NCI-H2081 treated with DMSO at 0.1 percent for 48 hours (cell line): ENCODE measurements at places on chromosomes 16 and 17.
A peak's percentile ranks its signal among the peaks of the same experiment; 100 is the strongest.

- DNase-seq, result no peak
Measured at GRCh38 chr16:48156790-48157209, 1.0 kb upstream of the ABCC12 start.

DNA sequence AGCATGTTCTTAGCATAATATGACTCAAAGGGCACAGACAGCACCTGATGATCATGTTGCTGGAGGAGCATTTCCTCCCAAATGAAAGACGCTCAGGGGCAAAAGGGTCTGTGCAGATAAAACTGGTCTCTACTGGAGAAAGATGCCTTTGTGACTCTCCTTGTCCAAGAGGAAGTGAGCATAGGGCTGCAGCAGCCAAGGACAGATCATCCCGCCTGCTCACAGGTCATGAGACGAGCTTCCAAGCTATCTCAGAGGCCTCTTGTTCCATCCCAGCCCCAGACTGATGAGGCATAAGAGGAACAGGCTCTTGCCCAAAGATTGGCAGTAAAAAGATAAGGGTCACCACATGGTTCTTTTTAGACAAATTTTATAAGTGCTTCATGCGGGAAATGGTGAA is 141.8 kb downstream of the KATNIP start:
- DNase-seq, result no peak

- DNase-seq, result peak; percentile 50
Measured at GRCh38 chr16:85610446-85611193, 2.5 kb upstream of the GSE1 start.

DNA sequence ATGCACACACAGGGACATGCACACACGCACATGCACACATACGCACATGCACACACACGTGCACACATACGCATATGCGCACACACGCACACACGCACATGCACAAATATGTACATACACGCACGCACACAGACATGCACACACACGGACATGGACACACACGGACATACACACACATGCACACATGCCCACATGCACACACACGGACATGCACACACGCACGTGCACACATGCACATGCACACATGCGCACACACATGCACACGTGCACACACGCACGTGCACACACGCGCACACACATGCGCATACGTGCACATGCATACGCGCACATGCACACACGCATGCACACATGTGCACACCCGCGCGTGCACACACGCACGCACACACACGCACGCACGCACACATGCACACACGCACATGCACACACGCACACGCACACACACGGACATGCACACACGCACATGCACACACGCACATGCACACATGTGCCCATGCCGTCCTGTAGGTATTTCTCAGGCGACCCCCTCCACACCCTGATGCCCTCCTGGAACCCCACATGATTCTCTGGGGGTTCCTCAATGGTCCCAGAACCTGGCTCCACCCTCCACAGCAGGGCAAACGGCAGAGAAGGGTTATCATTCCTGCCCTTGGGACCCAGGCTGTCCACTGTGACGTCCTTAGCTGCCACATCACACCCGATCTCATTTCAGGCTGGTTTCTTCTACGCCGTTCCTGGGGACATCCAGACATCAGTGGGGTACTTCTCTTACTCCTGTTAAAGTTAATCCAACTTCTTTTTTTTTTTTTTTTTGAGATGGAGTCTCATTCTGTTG is 9.6 kb upstream of the RBFOX3 start:
- no peak for DNase-seq

- DNase-seq, result no peak
Measured at GRCh38 chr16:55830658-55831294, 2.1 kb downstream of the CES1 start.

- no peak for DNase-seq
Measured at GRCh38 chr17:81043725-81044427, 8.9 kb downstream of the BAIAP2 start.

- no peak for DNase-seq
Measured at GRCh38 chr17:17942846-17943245, 29.4 kb downstream of the TOM1L2 start.

DNA sequence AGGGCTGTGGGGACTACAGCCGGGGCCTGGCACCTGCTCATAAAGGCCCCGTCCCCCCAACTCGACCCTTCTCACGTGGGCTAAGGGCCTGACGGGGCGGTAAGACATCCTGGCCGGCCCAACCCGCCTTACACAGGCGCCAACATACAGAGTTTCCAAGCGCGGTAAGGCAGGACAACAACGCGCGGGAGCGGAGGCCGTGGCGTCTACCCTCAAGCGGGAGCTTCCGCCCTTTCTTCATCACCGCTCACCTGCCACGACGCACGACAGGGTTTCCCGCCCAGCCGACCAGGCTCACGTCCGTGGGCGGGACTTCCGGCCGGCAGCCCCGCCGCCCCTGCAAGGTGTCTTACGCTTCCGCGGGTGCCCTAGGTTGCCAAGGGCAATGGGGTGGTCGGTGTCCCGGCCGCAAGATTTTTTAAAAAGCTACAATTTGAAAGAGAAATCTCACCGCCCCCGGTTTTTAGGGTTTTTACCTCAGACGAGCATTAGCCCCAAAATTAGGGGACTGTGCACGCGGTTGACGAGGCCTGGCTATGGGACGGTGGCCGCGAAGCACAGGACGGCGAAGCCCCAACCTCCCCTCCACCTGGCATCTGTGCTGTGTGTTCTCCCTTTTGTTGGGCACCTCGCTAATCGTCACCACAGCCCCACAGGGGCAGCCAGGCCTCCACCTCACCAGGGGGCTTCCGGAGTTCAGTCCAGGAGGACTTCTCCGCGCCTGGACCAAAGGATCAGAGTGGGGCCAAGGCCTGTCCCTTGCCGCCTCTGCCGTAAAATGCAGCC is at the start of gene TERB1:
Gene TERB1, minus strand, starts transcription at position 265 of the 786 bp plus-strand sequence. CDS start 4,786 bp downstream, outside the sequence.
- DNase-seq, result no peak

GRCh38 chr16:648071-648780 is 939 bp upstream of the WDR90 start:
- no peak for DNase-seq

- DNase-seq, result no peak
Measured at GRCh38 chr17:79916991-79917901, 78.0 kb upstream of the CBX4 start.

DNA sequence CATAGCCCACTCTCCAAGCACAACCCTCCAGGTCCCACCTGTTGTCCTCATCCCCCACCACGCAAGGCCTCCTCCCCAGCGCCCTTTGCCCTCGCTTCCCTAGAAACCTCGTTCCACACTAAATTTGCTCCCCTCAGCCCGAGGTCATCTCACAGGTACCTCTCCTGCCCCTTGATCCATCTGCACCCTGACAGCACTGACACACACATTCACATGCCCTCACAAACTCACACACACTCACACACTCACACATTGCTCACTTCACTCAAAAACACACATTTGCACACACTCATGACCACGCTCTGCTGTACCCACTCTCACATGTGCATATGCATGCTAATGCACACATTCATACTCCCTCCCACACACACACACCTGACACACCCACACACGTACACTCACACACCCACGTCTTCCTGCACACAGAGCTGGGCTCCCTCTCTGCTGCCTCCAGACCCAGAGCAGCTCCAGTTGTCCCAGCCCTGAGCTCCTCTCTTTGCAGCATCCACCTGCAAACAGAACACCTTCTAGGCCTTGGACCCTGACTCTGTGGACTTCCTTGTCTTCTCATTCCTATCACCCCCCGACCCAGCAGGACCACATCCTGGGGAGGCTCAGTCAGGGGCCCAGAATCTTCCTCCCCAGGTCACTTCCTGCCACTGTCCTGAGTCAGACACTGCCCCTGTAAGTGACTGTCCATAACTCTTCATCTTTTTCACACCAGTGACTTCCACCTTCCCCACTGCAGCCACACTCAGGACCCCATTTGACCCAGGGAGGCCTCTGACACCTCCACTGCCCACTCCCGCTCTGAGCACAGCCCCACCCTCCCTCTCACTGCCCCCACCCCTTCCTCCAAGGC is 4.9 kb downstream of the ASGR2 start:
- no peak for DNase-seq

- DNase-seq, result no peak
Measured at GRCh38 chr16:67421030-67421429, 4.8 kb upstream of the ZDHHC1 start.

DNA sequence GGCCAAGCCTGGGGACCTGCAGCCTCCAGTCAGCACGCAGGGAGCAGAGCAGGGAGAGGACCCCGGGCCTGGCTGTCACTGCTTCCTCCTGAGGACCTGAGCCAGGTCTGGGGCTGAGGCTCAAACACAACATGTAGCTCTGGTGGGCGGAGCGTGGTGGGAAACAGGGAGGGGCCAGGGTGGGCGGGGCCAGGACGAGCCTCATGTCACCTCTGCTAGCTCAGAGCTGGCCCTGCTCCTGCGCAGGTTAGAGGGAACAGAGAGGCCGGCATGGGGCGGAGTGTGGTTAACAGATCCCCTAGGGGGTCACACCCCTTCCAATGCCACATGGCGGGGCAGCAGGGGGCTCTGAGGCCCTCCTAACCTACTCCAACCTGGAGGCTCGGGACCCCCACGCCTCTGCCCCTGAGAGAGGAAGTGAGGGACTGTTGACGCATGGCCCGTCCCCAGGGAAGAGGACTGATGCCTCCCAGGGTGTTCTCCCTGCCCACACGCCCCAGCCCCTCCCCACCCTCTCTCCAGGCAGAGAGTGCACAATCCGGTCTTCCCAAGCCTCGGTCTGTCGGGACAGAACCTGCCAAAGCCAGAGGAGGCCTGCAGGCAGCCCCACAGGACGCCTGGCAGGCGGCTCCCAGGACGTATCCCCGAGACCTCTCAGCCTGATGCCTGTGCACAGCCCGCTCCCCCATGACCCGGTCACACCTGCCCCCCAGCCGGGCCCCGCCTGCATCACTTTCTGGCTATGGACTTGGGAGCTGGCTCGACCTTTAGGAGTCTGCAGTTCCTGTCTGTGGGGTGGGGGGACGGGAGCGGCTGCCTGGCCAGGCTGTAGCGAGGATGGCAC is 15.2 kb downstream of the PIEZO1 start:
- no peak for DNase-seq

DNA sequence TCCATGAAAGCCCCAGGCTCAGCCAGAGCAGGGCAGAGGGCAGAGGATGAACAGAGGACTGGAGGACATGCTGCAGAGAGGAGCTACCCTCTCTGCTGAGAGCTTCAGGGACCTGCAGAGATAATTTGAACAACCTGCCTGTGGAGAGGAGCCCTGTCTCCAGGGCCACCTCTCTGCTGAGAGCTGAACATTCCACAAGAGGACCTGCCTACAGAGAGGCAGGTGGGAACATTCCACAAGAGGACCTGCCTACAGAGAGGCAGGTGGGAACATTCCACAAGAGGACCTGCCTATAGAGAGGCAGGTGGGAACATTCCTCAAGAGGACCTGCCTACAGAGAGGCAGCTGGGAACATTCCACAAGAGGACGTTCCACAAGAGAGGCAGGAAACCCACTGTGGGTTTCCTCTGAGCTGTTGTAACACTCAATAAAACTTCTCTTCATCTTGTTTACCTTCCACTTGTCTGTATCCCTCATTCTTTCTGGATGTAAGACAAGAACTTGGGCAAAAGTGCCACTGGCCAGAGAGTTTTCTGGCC is 551.9 kb upstream of the CA10 start:
- DNase-seq, result no peak

DNA sequence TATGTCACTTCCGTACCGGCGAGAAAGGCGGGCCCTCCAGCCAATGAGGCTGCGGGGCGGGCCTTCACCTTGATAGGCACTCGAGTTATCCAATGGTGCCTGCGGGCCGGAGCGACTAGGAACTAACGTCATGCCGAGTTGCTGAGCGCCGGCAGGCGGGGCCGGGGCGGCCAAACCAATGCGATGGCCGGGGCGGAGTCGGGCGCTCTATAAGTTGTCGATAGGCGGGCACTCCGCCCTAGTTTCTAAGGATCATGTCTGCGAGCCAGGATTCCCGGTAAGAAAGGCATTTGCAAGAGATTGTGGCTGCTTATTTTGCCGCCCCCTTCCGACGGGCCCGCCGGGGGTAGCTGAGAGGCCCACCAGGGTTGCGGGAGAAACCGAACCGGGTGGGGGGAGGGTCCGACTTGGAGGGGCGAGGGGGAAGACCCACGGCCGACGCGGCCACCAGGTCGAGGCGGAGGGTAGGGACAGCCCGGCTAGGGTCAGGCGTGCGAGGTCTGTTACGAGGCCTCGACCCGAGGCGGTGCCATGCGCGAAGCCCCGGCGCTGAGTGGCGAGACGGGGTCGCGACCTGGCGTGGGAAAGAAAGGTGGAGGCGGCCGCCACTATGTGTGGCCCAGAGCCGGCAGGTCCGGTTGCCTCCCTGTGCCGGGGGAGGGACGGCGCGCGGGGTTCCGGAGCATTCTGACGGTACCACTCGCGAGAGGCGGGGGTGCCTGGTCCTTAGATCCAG is 6.7 kb upstream of the CD68 start:
- peak; percentile 88 for DNase-seq

GRCh38 chr17:77779711-77780539 is 178.6 kb upstream of the TNRC6C start:
- no peak for DNase-seq

DNA sequence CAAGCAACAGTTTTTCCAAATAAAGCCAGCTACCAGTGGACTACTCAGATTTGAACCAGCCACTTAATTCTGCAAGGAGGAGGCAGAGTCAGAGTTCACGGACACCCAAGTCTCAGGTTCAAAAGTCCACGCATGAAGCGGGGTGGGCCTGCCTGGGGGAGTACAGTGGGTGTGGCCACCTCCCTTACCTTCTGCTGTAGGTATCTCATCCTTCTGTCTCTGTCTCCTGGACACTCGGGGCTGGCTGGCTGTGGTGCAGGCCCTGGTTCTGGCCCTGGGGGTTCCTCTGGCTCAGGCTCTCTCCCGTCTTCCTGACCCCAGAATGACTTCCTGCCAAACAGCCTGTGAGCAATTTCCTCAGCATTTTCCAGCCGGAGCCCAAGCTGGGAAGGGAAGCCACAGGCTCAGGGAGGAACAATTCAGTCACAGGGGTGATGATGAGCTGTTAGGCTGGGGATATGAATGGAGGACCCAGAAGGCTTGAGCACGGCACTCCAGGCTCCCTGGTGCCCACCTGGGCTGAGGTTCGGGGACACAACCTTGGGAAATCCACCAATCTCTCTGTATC is 101.9 kb downstream of the LITAF start:
- no peak for DNase-seq

- no peak for DNase-seq
Measured at GRCh38 chr17:9228408-9229159, 207.3 kb downstream of the NTN1 start.

DNA sequence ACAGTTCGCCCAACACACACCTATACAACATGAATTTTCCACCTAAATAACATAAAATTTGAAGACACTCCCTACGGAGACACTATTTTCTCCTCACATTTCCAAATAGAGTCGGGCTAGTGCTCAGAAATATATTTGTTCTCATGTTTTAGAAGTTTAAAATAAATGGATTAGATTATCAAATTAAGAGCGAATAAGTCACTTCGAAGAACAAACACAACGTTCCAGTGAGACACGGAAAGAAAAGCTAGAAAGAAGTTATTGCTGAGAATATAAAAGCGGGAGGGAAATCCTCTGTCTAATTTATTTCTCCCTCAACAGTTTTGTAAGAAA is 2.0 kb upstream of the HS3ST3B1 start:
- no peak for DNase-seq
